Bone marrow (tissue), 2 donors: ENCODE measurements at places on chromosomes 16 and 17.

DNA sequence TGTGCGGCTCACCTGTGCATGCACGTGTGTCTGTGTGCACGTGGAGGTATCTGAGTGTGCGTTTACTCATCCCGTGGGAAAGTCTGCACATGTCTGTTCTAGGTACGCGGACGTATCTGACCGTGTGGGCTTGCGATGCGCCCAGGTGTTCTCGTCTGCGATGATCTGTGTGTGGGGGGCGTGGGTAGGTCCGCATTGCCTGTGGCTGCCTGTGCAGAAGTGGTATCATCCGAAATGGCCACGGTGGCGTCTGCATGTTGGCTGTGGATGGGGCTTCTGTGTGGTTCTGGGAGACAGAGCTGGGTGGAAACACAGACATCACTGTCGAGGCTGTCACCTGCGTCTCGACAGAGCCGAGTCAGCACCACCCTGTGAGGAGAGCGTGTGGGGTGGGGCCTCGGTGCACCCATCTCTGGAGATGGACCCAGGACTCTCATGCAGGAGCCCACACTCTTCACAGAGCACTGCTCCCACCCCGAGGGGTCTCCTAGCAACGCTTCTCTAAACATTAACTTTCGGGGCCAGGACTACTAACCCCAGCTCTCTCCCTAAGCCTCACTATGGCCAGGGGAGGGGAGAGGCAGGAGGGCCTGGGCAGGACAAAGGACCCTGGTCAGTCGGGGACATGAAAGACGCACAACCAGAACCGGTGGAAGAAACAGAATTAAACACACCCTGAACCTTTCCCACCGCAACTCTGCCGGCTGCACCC, 8.4 kb downstream of the DPEP1 start:
- no peak for DNase-seq

DNA sequence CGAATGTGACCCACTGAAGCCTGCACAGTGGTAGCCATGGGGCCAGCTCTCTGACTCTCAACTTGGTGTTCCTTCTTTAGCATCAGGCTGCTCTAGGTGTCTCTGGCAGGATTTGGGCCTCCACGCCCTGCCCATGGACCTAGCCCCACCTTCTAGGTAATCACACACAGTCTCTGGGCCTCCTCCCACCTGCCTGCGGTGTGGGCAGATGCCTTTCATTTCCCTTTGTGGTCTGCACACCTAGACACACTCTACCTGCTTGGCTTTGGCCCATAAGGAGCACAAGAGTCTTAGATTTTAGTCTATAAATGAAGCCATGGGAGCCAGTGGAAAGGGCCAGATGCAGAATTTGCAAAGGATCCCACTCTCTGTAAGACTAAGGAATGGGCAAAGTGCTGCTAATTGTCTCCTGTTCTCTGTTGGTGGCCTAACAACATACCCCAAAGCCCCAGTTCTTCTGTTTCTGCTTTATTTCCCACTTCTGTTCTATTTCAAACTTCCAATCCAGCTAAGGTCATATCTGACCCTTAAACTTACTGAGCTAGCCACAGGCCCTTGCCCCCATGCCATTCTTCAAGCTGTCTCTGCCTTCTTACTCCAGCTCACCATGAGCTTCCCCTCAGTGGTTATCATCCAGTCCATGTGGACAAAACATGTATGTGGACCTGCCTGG, 7.2 kb upstream of the MFSD6L start:
- DNase-seq = no peak

DNA sequence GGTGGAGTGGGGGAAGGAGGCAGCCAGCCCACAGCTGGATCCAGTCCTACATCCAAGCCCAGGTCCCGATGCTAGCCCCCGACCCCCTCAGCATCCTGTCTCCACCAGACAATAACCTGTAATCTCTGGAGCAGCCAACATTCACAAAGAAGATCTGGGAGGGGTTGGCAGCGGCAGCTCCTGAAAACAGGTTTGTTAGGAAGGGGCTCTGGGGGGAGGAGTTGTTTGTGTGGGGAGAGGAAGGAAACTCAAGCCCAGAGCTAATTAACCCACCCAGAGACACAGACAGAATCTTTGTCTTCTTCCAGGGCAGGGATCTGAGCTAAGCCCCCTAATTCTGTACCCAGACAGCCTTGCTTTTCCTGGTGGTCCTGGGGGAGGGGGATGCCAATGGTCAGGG, 4.6 kb upstream of the C17orf113 start:
- DNase-seq = no peak

DNA sequence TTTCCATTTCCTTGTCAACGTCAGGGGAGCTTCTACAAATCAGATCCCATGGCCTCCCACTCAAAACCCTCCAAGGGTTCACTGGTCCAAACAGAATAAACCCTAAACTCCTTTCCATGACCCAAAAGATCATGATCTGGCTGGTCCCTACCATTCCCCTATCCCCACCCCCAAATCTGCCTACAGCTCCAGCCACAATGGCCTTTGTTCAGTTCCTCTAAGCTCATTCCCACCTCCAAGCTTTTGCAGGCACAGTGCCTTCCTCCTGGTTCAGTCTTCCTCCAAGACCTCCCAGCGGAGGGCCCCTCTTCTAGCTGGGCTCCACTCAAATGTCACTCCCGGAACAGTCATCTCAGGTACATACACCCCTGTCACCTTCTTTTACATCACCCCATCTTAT, 2.0 kb downstream of the GPRC5B start:
- no peak for DNase-seq

DNA sequence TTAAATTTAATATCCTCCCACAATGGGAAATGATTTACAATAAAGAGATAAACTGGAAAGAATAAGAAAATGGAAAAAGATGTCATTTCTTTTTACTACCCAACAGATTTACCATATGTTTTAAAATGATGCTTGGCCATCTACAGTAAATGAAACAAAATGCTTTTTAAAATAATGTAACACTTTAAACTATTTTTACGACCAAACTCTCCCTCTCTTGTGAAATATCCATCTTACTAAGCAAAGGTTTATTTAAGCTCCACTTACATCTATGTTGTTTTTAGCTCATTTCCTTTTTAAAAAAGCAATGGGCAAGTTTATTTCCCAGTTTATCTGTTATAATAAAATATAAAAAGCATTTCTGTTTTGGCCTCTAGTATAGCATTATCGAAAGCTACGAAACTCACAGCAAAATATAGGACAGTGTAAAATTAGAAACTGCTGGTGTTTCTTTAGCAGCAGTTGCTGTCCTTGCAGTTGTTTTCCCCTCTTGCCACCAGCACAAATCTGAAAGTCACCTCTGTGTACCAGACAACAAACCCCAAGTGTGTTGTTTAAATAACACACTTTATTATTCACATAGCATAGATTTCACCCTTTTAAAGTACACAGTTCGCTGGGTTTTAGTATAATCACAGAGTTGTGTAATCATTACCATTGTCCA, 195.1 kb downstream of the CDRT15L2 start:
- no peak for DNase-seq

DNA sequence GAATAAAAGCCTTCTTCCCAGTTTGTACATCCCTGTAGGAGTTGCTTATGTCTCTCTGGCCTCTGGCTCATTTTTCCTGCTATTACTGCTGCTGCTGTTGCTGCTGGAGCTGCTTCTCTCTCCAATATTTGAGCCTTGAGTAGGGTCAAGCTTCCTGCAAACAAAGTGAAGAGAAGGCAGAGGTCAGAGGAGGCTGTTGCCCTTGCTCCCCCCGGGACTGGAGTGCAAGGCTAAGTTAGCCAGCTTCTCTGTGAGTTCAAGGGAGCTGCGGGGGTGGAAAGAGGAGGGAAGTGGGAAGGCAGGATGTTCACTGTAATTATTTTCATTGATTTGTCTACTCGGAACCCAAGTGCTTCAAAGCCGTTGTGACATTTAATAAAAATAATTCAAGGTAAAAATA, 77.0 kb upstream of the TMEM132E start:
- no peak for DNase-seq

DNA sequence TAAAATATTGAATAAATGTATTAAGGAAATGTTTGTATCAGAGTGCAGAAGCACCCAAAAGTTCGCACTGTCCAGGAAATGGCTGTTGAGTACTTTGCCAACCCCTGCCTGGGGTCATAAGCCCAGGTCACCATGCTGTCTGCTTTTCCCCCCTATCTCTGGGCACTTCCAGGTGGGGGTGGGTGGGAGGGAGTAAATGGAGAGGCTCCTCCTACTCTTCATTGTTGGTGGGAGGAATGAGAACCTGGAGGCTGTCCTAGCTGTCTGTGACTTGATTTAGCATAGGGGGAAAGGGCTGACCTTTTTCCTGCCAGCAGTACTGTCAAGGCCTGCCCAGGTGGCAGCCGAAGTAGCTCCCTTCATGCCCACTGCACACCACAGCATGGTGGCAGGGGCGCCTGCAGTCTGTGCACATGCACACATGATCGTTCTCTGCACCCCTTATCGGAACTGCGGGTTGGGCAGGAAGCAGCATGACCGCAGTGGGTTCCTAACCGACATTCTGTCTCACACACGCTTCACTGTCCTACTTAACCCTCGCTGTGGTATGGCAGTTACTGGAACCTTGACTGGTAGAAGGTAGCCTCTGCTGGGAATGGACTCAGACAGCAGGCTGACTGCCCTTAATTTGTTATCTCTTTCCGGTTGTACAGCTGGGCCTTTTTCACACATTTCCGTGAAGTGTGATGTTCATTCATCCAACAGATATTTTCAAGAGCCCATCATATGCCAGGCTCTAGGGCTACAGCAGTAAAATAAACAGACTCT, 41.5 kb downstream of the LDHD start:
- no peak for DNase-seq
